Fibroblast of skin of right biceps (primary cell): ENCODE measurements at places on chromosomes 11 and 22.

DNA sequence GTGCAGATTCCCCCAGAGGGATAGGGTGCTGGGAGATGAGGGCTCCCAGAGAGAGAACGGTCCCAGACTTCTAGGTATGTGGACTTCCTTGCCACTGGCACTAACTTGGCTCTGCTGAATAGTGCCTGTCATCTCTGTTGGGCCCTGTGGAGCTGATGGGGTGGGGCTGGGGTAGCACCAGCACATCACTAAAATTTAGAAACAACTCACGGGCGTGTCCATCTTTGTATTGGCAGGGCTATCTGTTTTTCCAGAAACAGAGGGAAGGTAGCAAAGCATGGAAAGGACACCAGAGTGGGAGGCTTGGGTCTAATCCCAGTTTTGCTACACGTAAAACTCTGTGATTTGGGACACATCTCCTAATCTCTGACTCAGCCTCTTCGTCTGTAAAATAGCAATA lies 25.8 kb downstream of the SWAP70 start:
- DNase-seq, result peak; percentile 10

DNA sequence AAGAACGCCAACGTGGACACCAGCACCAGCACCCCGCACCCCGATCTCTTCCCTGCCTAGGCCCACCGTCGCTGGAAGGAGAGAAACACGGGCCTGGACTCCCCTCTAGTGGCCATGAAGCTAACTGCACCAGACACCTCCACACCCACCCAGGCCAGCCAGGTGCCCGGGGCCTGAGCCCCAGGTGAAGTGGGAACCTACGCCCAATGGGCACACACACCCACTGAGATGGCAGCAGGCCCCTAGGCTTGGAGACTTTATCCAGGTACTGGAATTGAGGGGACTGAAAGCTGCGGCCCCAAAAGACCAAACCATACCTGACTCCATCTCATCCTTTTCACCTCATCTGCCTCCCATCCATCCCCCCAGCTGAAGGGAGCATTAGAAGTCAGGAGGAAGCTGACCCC lies 81.0 kb downstream of the BUD13 start:
- DNase-seq, result peak; percentile 33

DNA sequence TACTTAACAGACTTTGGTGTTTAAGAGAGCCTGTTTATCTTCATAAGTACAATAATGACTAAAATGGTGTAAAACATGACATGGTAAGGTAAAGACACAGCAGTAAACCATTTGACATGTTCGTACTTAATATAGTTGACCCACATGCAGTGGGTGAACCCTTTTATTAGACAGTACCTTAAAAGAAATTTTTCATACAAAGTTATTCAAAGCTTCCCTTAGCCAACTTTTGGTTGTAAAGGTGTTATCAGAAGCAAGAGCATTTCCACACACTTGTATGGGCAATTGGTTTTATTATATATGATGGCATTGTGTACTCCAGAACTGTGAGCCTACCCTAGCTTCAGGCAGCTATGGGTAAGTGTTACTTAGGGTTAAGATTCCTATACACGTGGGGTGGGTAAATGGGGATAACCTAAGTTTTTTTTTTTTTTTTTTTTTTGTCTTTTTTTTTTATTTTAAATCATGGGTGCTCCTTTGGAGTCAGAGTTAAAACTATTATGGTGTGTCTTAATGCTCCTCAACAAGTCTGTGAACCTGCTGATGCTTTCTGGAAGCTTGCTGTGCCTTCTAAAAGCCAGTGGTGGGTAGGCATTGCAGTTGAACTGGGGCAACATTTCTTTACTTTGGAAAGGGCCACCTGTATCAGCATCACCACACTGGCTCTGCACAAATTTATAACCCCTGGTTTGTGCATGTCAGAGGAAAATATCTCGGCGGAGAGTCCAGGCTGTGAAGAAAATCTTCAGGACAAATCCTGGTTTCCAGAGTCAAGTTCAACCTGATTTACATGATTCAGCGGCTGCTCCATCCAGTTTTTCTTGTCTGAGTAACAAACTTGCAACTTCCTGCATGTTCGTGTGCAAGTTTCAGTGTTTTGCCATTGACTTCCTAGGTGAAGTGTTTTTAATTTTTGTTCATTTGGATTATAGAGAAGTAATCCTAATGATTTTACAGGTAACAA lies 3.3 kb downstream of the PCF11 start:
- DNase-seq, result peak; percentile 30

GRCh38 chr11:125304136-125304535 lies 139.6 kb downstream of the PKNOX2 start:
- DNase-seq, result no peak

DNA sequence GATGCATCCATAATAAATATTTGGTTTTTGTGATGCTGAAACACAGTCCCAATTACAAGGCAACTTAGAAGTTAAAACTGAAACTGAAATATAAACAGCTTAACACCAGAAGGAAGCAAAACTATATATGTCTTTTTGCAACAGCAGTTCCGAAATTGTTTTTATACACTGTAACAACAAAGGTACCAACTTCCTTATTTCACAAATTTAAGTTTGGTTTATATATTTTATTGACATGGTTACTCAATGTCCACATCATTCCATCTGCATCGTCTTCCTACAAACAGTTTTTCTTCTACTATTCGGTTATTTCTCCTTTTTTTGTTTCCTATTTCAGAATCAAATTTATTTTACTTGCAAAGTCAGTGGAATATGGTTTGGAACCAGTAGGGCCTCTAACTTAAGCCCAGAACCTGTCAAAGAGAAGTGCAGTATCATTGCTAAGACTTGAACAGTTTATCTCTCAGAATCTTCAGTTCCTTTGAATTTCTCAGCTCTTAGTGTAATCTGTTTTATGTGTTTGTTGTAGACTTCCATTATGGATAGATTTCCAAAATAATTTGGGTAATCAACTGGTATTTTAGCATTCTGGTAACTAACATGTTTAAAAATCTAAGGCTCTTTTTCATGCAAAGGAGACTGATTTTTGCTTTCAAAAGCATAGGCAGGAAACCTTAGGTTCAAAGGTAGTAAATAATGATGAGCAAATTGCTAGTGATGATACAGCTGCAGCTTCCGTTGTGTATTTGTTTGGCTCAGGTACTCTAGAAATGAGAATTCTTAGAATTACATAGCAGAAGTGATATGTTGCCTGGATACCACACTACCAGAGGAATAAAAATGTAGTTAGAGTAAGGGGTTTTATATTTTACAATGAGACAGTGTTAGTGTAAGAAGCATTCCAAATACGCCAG lies 8.2 kb upstream of the HSPA8 start:
- no peak for DNase-seq

DNA sequence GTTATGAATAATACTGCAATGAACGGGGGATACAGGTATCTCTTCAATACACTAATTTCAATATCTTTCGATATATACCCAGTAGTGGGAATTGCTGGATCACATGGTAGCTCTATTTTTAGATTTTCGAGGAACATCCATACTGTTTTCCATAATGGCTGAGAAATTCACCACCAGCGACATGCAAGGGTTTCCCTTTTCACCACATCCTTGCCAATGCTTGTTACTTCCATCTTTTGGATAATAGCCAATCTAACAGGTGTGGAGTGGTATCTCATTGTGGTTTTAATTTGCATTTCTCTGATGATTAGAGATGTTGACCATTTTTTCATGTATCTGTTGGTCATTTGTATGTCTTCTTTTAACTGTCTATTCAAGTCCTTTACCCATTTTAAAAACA lies 5.9 kb downstream of the IL10RA start:
- no peak for DNase-seq

GRCh38 chr22:49768951-49769690 lies 58.6 kb downstream of the BRD1 start:
- no peak for DNase-seq

- DNase-seq, result peak; percentile 31
Measured at GRCh38 chr11:6249770-6250555, 9.7 kb upstream of the CCKBR start.

DNA sequence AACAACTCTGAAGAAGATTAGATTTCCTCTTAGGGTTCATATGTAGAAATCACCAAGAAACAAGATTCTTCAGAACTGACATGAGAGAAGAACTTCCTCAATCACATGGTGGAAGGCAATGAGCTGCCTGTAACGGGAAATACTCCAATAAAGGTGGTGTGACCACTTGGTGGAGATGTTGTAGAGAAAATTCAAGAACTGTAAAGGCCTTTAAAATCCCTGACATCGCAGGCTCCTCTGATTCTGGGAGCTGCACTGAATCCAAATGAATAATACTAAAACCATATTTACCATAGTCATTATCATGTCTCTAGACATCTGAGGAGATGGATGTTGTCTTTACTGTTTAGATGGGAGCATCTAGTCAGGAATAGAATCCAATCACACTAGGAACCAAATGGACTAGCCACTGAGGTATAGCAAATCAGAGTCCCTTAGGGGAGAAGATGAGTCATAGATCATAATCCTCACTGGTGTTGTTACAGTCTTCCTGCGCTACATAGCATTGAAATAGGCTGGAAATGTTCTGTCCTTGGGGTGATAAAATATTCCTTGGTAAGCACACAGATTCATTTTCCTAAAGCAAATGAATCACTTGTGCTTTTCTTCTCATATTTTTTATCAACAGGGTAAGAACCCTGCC lies 321.6 kb upstream of the TENM4 start:
- DNase-seq, result peak; percentile 12

DNA sequence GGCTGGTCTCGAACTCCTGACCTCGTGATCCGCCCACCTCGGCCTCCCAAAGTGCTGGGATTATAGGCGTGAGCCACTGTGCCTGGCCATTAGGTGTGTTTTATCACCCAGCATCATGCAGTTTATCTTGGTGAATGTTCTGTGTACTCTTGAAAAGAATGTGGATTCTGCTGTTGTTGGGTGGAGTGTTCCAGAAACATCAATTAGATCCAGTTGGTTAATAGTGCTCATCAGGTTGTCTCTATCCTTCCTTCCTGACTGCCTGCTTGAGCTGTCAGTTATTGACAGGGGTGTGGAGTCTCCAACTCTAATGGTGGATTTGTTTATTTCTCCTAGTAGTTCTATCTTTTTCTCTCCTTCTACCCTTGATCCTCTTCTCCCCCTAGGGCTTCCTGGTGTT lies 30.2 kb upstream of the PPP6R3 start:
- DNase-seq, result no peak

- DNase-seq, result no peak
Measured at GRCh38 chr22:16955081-16955480, 52.9 kb downstream of the GAB4 start.

DNA sequence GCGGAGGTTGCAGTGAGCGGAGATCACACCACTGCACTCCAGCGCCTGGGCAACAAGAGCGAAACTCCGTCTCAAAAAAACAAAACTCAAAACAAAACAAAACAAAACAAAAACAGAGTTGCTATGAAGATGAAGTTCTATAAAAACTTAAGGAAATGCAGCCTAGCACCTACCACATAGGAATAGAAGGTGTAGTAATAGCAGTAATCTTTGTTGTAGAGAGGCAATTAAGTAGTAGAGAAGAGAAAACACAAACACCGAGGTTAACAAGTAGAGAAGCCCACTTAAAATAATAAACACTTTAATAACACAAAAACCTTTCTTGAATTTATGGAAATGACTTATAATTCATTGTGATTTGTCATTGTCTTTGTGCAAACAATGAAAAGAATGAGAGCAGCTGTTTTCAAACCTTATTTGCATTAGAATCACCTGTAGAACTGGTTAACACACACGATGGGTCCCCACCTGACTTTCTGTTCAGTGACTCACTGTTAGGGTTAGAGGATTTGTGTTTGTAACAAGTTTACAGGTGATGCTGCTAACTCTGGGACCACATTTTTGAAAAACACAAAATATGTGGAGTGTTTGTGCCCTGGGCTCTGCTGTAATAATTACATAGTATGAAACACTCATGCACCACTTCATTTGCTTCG lies 43.1 kb downstream of the TYR start:
- DNase-seq, result no peak

GRCh38 chr22:44172370-44173108 lies 8.2 kb upstream of the PARVG start:
- DNase-seq, result no peak

GRCh38 chr11:128021349-128022006 lies 565.9 kb downstream of the ETS1 start:
- DNase-seq, result peak; percentile 31

GRCh38 chr11:131895865-131896264 lies 525.5 kb downstream of the NTM start:
- DNase-seq, result no peak

DNA sequence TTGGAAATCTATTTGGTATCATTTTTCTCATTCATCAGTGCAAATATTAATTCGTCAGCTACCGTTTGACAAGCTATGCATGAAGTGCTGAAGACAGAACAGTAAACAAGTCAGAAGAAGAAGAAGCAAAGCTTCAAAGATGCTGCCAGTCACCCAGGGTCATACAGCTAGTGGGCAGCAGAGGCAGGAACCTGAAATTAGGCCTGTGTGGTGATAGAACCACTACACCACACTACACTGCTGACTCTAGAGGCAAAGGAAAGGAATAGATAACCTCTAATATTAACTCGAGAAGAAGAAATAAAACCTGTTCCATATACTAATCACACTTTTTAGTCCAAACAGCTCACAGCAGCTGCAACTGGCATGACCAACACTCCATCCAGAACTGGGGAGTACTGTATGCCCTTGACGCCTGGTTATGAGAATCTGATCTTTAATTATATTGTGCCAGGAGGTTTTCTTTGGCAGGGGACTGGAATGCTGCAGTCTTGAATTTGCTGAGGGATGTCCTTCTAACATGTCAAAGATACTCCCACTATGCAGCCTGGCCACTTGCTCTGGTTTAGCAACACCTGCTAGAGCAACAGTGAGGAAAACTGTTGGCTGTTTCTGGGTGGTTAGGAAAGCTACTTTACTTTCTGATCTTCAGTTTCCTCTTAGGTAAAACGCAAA lies 73.0 kb downstream of the PAK1 start:
- DNase-seq, result no peak

DNA sequence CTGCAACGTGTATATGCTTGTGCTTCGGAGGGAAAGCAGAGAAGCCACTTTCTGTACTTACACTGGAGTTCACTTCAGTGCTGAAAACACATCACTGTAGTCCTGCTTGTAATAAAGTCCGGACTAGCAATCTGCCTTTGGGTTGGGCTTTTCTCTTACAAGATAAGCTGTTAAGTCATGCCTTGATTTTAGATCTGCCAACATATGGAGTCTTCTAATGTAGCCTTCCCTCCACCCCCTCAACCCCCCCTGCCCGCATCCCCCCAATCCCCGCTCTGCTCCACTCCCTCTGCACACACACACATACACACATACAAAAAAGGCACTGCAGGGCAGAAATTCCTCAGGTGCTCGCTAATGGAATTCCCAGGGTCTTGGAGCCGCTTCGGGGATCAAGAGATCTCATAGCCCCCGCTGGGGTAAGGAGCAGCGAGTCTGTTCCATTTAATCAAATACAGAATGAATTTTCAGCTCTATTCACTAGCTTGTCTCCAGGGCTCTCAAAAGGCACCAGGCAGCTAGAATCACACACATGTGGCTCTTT lies 3.4 kb downstream of the CDON start:
- no peak for DNase-seq

- peak; percentile 74 for DNase-seq
Measured at GRCh38 chr22:20436307-20436767, 1.3 kb downstream of the SCARF2 start.
